ENCODE measurements at places on chromosomes 1 and 21.

DNA sequence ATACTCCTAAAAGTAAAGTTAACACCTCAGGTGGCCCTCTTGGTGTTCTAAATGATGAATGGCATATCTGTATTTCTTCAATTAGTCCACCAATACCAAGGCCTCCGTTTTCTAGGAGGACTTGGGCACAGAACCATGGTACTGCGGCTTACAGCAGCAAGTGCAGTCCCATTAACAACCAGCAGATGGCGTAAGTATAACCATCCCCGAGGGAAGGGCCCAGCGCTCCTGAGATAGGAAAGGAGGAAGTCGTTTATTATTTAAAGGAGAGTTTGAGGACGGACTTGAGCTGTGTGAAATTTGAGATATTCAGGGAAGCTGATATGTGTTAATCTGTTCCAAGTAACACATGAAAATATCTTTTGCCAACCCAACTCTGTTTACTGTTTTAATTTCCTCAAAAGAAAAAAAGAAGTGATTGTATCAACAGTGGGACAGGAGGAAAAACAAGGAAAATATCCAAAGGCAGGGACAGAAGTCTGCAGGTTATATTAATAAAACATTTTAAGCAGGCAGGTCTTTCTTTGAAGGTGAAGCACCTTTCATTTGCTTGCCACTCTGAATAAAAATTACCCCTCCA is 37.7 kb upstream of the KCNJ15 start:
- no peak overlapping the region for H3K27ac ChIP-seq
- H3K4me3 ChIP-seq = no peak overlapping the region
- H3K36me3 ChIP-seq = no peaks in the 10 kb centered on the region
- H3K4me1 ChIP-seq = no peaks in the 10 kb centered on the region
- H3K27me3 ChIP-seq = no peaks in the 10 kb centered on the region

GRCh38 chr1:51989582-51990477 is 670 bp downstream of the RAB3B start:
- H3K27me3 ChIP-seq = peaks cover 6% of the 10 kb centered on the region
- no peaks in the 10 kb centered on the region for H3K36me3 ChIP-seq
- H3K4me3 ChIP-seq = peak overlapping the region; percentile 43
- no peak for DNase-seq
- H3K4me1 ChIP-seq = peaks cover 5% of the 10 kb centered on the region

DNA sequence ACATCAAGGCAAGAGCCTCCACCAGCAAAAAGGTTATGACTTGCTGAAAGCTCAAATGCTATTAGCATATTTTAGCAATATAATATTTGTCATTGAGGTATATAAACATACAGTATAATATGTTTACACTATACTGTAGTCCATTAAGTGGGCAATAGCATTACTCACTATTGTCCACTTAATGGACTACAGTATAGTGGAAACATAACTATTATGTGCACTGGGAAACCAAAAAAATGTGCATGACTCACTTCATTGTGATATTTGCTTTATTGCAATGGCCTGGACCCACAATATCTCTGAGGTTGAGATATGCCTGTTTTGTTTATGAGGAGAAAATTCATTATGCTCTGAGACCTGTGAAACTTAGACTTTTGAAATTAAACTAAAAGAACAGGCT is 300.0 kb downstream of the BARHL2 start:
- DNase-seq = no peak
- no peak overlapping the region for H3K27ac ChIP-seq
- H3K36me3 ChIP-seq = no peaks in the 10 kb centered on the region
- no peaks in the 10 kb centered on the region for H3K27me3 ChIP-seq

GRCh38 chr1:47931395-47931794 is 65.8 kb downstream of the TRABD2B start:
- H3K4me3 ChIP-seq = no peak overlapping the region
- H3K36me3 ChIP-seq = no peaks in the 10 kb centered on the region
- no peak for DNase-seq
- H3K27me3 ChIP-seq = no peaks in the 10 kb centered on the region
- no peak overlapping the region for H3K27ac ChIP-seq

GRCh38 chr1:43919906-43920305 is 13.7 kb upstream of the ARTN start:
- no peak overlapping the region for H3K27ac ChIP-seq
- no peak for DNase-seq
- H3K4me3 ChIP-seq = no peak overlapping the region
- H3K36me3 ChIP-seq = no peaks in the 10 kb centered on the region
- no peaks in the 10 kb centered on the region for H3K27me3 ChIP-seq

DNA sequence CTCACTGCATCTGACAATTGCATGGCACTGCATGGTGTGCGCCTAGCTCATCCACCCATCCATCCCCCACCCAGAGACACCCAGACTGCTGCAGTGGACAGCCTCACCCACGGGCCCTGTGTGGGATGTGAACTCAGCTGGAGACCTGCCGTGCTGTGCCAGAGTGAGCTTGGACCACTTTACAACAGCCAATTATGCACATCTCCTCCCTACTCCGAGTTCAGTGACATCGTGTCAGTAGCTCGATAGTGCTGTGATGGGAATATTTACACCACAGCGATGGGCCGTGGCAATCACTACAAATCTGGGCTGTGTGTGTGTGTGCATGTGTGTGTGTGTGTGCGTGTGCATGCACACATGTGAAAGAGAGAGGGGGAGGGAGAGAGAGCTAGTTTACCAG is 42.5 kb downstream of the TMEM51 start:
- H3K36me3 ChIP-seq = no peaks in the 10 kb centered on the region
- no peak for DNase-seq
- H3K27me3 ChIP-seq = no peaks in the 10 kb centered on the region
- no peak overlapping the region for H3K27ac ChIP-seq
- no peak overlapping the region for H3K4me3 ChIP-seq
- H3K4me1 ChIP-seq = no peaks in the 10 kb centered on the region

DNA sequence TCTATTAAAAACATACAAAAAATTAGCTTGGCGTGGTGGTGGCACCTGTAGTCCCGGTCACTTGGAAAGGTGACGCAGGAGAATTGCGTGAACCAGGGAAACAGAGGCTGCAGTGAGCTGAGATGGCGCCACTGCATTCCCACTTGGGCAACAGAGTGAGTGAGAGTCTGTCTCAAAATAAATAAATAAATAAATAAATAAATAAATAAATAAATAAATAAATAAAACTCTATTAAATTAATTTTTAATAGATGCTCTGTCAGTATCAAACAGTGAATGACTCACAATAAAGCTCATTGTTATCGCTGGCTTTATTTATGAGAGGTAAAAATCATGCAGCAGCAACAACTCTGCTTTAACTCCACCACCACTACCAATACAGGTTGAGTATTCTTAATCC is 72.8 kb downstream of the ABL2 start:
- no peaks in the 10 kb centered on the region for H3K4me1 ChIP-seq
- H3K27me3 ChIP-seq = no peaks in the 10 kb centered on the region
- no peaks in the 10 kb centered on the region for H3K36me3 ChIP-seq
- no peak overlapping the region for H3K4me3 ChIP-seq
- no peak overlapping the region for H3K27ac ChIP-seq
- no peak for DNase-seq

GRCh38 chr1:3029481-3029961 is 8.3 kb downstream of the ACTRT2 start:
- H3K4me3 ChIP-seq = no peak overlapping the region
- peak; percentile 3 for DNase-seq
- H3K4me1 ChIP-seq = no peaks in the 10 kb centered on the region
- no peak overlapping the region for H3K27ac ChIP-seq
- no peaks in the 10 kb centered on the region for H3K27me3 ChIP-seq
- no peaks in the 10 kb centered on the region for H3K36me3 ChIP-seq

DNA sequence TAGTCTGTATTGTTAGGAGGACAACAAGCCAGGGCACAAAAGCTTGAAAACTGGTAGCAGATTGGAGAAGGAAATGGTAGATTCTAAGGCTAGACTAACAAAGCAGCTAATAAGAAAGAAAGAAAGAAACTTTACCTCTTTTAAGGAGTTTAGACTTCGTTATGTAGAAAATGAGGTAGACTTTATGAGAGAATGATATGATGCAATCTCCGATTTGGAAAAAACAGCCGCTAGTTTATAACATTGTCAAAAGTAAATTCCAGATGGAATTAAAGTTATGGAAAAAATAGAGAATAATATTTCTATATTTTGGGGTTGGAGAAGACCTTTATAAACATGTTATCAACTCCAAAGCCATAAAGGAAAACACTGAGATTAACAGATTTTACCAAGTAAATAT is 67.0 kb downstream of the CAMSAP2 start:
- H3K27me3 ChIP-seq = no peaks in the 10 kb centered on the region
- no peak overlapping the region for H3K27ac ChIP-seq
- H3K4me3 ChIP-seq = no peak overlapping the region
- no peaks in the 10 kb centered on the region for H3K36me3 ChIP-seq

GRCh38 chr1:202625416-202626360 is 84.6 kb downstream of the SYT2 start:
- no peak overlapping the region for H3K27ac ChIP-seq
- H3K4me3 ChIP-seq = no peak overlapping the region
- H3K36me3 ChIP-seq = no peaks in the 10 kb centered on the region

DNA sequence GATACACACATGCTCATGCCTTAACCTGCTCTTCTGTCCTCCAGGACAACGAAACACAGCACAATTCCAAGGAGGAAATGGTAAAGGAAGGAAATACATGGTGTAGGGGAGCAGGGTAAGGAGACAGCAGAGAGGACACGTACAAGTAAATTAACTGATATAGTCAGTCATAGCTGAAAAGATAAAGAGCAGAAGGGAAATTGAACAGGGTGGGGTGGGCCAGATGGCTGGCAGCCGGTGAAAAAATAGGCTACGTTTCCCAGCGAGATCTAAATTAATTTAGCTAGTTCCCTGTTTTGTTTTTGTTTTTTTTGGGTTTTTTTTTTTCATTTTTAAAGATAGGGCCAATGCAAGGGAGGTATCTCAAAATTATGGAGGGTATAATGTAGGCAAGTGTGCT is 109.2 kb downstream of the FAM78B start:
- H3K27ac ChIP-seq = no peak overlapping the region
- H3K27me3 ChIP-seq = no peaks in the 10 kb centered on the region
- DNase-seq = no peak

DNA sequence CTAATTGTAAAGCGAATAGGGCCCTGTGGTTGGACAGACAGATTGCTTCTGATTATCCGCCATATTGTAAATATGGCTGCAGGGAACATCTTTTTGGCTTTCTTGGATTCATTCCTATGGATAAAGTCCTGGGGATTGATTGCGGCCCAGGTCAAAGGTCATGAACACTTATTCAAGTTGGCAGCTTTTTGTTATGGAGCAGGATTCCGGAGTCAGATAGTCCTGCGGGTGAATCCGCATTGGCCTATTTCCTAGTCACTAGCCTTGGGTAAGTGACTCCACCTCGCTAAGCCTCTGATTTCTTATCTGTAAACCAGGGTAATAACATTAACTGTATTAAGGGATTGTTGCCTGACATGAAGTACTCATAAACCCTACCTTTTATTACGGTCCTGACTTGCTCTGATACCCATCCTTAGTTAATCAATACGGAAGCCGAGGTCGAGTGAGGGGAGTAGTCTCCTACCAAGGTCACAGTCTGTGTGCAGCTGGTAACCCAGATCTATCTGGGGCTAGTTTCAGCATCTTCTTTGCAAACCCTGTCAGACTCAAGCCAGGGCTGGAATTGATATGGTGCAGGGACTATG is 31.7 kb downstream of the EDN2 start:
- DNase-seq = no peak
- H3K36me3 ChIP-seq = no peaks in the 10 kb centered on the region
- H3K4me1 ChIP-seq = no peaks in the 10 kb centered on the region
- H3K27me3 ChIP-seq = no peaks in the 10 kb centered on the region

- no peaks in the 10 kb centered on the region for H3K4me1 ChIP-seq
- H3K27ac ChIP-seq = no peak overlapping the region
- no peaks in the 10 kb centered on the region for H3K27me3 ChIP-seq
These were observed 91.7 kb downstream of the ATG4C start for GRCh38 chr1:62875676-62876075.

GRCh38 chr1:220595179-220595578 is 67.2 kb downstream of the MARK1 start:
- no peak for DNase-seq
- no peak overlapping the region for H3K27ac ChIP-seq
